ENCODE measurements at places on chromosomes 7 and 10.
A peak's percentile ranks its signal among the peaks of the same experiment; 100 is the strongest.

GRCh38 chr10:17151716-17152115 is 22.1 kb upstream of the CUBN start:
- DNase-seq, result no peak

DNA sequence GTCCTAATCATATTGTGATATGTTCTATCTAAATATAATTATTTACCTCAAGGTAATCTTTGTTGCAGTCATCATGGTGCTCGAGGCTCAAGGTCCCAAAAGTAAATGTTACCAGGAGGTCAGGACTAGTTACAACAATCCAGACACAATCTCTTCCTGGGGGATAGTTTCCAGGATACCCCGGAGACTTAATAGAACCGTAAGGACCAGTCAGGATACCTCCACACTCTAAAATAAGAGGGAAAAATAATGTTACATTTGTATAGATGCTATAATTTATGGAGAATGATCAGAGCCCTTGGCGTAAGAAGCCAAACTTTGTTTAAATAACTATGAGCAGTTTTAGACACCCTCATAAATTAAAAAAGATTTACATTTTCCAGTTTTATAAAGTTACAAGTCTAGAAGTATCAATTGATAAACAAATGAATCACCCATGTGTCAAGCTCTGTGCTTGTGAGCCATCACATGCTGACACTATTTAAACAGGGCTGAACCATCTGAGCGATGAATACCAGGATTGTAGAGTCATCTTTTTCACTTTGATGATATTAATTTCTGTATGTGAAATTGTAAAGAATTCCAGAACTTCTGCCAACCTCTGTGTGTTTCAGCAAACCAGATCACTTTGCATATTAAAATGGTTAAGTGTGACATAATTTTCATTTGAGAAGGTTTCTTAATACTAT is 41.3 kb downstream of the CUBN start:
- no peak for DNase-seq

- DNase-seq, result no peak
Observed at GRCh38 chr7:87075671-87076404, 16.4 kb upstream of the ELAPOR2 start.

- no peak for DNase-seq
Observed at GRCh38 chr10:53990799-53991238, 810.2 kb downstream of the PCDH15 start.

- DNase-seq, result no peak
Observed at GRCh38 chr7:564176-564865, 44.7 kb upstream of the PDGFA start.

DNA sequence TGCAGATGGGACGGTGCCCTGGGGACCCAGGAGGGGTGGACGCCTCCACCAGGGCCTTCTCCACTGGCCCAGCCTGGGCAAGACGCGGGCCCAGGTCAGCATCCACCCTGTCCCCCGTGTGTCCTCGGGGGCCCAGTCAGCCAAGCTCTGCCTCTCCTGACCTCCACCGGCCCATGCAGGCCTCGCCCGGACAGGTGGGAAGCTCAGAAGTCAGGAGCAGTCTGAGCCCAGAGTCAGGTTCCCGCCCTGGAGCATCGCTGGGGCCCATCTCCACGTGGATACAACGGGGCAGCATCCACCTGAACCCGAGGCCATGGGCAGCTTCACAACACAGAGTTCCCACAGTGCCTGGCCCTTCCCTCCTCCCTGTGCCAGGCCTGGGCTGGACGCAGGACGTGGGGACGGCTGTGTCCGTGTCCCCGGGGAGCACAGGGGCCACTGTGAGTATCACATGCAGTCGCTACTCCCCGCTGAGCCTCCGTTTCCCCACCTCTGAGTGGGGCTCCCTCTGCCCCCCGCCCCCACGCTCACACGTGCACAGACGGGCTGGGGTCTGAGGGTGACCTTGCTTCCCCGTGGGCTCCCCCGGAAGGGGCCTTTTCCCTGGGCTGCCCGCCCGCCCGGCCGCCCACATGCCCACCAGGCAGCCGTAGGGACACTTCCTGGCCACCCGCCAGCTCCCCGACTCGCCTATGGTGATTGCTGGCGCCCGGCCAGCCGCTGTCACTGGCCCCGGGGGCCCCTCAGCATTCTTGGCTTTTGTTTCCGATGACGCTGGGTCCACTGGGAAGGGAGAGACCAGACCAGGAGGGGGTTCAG is 64.3 kb downstream of the PDGFA start:
- peak; percentile 74 for DNase-seq

- no peak for DNase-seq
Observed at GRCh38 chr10:109978481-109978880, 29.3 kb upstream of the ADD3 start.

DNA sequence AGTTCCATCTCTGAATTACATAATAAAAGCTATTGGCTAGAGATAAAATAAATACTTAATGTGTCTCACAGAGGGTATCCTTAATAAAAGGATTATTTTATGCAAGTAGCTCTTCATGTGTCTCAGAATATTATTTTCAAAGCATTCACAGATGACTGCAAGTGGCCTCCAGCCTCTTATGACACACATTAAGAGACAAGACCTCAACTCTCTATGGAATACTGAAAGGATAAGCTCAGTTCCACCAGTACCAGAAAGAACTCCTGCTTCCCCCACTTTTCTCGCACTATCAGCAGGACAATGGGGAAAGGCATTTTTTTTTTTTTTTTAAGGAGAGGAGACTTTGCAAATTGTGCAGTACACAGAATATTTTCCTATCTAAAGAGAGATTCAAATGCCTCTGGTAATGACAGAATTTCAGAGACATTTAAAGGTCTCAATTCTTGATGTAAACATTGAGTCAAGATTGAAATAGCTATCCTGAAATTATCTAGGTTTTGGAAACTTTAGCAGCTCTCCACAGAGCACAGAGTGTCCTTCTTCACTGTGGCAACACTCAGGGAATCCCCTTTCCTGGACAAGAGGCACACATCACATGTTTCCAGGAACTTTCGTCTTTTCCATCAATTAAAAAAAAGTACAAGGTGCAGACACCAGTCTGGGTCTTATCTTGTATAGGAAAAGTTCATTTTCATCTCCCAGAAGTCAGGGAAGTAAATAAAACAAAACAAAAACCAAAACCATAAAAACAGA is 122.0 kb upstream of the ANK3 start:
- no peak for DNase-seq

- peak; percentile 84 for DNase-seq
Observed at GRCh38 chr10:77501152-77501845, 136.3 kb downstream of the KCNMA1 start.

DNA sequence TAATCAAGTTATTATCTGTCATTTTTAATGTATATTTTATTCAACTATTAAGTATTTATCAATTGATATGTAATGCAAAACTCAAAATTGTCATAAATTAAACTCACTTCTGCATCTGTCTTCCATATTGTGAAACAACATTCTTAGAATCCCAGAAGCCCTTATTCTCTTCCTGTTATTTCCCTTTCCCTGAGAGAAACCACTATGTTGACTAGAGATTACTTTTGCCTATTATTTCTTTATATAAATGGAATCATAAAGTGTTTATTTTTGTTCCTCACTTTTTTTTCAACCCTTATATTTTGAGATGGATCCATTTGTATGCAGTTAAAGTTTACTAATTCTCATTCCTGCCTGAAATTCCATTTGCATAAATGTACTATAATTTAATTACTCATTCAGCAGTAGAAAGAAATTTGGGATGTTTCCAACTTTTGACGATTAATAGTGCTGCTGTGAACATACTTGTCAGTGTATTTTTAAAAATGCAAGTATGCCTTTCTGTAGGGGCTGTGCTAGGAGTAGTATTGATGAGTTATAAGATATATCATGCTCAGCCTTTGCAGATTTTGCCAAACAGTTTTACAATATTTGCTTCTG is 211.2 kb downstream of the SEMA3D start:
- no peak for DNase-seq

DNA sequence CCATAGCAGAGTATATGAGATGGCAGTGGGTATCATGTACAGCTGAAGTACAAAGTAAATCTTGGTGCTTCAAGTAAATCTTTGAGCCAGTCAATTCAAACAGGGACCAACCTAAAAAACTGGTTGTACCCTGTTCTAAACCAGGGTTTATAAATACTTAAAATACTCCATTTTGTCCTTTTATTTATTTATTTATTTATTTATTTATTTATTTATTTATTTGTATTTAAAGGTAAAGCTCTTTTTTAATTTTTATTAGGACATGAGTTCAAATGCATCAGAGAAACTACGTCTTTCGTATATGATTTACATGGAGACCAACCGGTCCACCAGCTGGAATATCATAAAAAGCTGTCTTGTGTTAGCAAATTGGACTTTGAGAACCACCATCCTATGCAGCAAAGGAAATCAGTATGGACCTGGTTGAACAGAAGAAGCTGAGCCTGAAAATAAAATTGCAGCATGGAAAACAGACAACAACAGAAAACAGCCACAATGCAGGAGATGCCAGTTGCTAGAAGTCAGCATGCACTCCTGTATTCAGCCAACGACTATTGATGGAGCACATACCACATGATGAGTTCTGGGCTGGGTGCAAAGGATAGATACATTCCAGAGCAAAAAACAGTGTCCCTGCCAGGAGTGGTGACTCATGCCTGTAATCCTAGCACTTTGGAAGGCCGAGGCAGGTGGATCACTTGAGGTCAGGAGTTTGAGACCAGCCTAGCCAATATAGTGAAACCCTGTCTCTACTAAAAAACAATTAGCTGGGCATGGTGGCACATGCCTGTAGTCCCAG is 60.0 kb downstream of the PLXNA4 start:
- DNase-seq, result no peak

DNA sequence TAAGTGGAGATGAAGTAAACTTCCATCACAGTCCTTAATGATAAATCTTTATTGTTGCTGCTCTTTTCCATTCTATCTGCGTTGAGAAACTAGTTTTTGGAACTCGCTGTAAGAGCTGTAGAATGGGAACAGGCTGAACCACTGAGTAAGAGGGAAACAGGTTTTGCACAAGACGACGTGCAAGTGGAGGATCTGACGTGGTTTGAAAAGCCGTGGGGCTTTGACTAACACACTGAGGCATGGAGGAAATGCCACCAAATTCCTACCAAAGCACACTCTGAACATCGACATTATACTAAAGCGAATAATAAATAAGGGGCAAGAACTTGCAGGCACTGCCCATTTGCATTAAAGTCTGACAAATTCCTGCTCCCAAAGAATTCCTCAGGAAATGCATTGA is 160.6 kb downstream of the KLF6 start:
- DNase-seq, result no peak

DNA sequence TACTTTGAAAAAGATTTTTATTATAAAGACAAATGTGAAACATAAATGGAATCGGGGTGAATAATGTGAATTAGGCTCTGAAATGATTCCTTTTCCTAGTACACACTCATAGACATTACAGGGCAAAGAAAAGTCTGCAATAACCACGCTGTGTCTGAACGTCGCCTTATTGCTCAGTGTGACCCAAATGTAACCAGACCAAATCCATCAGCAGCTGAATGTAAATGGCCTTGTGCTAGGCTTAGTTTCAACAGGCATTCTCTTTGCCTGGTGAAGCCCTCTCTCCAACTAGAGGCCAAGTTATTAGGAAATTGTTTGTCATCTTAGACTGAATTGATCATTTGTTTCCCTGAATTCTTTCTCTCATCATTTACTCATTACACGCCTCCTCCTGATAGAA is 225.5 kb downstream of the CHCHD3 start:
- DNase-seq, result no peak

DNA sequence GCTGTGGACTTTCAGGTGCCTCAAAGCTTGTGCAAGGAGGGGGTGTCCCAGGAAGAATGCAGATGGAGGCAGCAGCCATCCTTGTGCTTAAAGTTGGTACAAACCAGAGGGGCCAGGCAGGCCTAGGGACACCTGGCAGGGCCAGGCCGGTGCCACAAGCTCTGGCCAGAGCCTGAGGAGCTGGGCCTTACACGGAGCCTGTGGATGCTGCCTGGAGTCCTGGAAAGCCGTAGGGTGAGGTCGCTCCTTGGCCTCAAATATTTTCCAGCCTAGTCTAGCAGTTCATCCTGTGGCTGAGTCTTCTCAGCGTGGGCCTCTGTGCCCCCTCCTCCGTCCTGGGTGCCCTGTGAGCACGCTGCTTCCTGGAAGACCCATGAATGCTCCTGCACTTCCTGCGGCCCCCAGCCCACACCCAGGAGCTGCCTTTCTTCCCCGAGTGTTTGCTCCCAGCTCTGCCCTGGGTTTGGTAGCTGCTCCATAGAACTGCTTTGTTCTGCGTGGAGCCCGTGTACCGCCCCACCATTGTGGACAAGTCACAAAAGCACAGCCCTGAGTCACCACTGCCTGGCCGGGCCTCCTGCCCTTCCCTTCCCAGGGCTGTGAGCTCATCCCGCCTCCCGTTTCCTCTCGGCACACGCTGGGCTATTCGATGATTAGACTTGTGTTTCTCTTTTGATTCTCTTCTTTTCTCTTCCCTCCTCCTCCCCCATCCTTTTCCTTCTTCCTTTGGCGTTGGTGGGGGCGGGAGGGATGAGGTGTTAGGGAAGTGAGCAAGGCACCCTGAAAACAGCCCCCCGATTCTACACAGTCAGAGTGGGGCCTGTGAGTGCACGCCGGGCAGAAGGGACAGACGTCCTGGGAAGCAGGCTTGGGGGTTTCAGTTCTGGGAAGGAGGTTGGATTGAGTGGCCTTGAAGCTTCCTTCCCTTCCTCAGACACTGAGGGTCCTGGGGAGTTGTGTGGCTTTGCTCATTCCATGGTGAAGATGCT is 73.2 kb upstream of the SHH start:
- peak; percentile 43 for DNase-seq

DNA sequence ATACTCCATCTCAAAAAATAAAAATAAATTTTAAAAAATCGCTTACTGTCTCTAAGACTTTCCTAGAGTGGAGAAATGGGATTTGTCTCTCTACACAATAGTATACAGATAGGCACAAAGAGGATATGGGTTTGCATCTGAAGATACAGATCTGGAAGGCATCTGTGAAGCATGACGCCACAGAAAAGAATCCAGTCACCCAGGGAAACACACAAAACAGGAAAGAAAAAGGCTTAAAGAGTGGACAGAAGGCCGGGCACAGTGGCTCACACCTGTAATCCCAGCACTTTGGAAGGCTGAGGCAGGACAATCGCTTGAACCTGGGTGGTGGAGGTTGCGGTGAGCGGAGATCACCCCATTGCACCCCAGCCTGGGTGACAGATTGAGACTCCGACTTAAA is 61.3 kb downstream of the SKIDA1 start:
- no peak for DNase-seq

- no peak for DNase-seq
Observed at GRCh38 chr10:4494551-4494950, 331.5 kb upstream of the AKR1E2 start.

Data from right hindlimb (tissue), 1 donor.